H1 (cell line): ENCODE measurements at places on chromosomes 12 and 14.
A peak's percentile ranks its signal among the peaks of the same experiment; 100 is the strongest.

DNA sequence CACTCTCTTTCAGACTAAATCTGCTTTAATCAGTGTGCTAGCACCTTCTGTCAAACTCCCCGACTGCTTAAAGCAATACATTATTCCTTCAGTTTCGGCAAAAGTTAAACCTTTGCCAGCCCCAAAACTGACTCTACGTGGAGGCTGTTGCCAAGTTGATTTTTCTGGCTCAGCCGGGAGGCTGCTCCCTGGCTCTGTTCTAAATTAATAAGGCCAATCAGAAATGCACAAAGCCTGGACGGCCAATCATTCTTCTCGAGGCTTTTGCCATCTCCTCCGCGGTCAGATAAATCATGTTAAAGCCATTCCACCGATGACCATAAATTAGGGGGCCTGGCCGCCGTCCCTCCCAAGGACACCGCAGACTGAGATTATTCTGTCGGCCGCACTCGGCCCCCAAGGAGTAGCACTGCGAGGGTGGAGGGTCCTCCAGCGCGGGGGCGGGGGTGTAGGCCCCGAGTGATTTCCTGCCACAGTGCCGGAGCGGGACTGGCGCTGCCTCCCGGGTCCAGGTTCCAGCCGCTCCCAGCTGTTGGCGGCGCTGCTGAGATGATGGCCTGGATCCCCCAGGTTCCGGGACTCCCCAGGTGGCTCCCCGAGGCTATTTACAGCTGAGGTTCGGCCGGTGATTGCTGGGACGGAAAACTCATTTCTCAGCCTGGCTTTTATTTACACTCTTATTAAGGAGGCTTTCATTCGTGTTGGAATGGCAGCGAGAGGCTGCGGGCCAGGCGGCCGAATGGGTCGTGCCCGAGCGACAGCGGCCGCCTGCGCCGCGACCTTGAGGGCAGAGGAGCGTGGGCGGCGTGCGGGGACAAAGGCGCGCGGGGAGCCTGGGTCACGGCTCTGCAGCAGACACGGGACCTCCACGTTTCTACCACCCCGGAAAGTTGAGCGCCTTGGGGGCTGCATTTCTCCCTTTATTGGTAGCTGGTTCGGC, 165.1 kb downstream of the MON2 start:
- no peak for DNase-seq
- H3K4me1 ChIP-seq = peaks cover 21% of the 10 kb centered on the region
- peak overlapping the region; percentile 49 for H3K4me3 ChIP-seq
- H3K27ac ChIP-seq = no peak overlapping the region
- peaks cover 38% of the 10 kb centered on the region for H3K27me3 ChIP-seq

GRCh38 chr12:56571121-56571520, 49.5 kb downstream of the RBMS2 start:
- no peak overlapping the region for H3K4me3 ChIP-seq
- DNase-seq = no peak
- H3K4me1 ChIP-seq = no peaks in the 10 kb centered on the region

- H3K4me3 ChIP-seq = no peak overlapping the region
- peaks cover 68% of the 10 kb centered on the region for H3K27me3 ChIP-seq
- DNase-seq = no peak
- no peaks in the 10 kb centered on the region for H3K4me1 ChIP-seq
- no peak overlapping the region for H3K27ac ChIP-seq
- no peaks in the 10 kb centered on the region for H3K36me3 ChIP-seq
Observed at GRCh38 chr12:49294086-49294803, 702 bp upstream of the PRPH start.

GRCh38 chr14:70919774-70920173, 12.5 kb downstream of the PCNX1 start:
- H3K27ac ChIP-seq = no peak overlapping the region
- H3K27me3 ChIP-seq = no peaks in the 10 kb centered on the region
- no peaks in the 10 kb centered on the region for H3K36me3 ChIP-seq
- no peaks in the 10 kb centered on the region for H3K4me1 ChIP-seq

GRCh38 chr12:104454997-104455396, 1.8 kb upstream of the CHST11 start:
- H3K4me3 ChIP-seq = no peak overlapping the region
- H3K27ac ChIP-seq = no peak overlapping the region
- peaks cover 8% of the 10 kb centered on the region for H3K4me1 ChIP-seq
- no peak for DNase-seq

DNA sequence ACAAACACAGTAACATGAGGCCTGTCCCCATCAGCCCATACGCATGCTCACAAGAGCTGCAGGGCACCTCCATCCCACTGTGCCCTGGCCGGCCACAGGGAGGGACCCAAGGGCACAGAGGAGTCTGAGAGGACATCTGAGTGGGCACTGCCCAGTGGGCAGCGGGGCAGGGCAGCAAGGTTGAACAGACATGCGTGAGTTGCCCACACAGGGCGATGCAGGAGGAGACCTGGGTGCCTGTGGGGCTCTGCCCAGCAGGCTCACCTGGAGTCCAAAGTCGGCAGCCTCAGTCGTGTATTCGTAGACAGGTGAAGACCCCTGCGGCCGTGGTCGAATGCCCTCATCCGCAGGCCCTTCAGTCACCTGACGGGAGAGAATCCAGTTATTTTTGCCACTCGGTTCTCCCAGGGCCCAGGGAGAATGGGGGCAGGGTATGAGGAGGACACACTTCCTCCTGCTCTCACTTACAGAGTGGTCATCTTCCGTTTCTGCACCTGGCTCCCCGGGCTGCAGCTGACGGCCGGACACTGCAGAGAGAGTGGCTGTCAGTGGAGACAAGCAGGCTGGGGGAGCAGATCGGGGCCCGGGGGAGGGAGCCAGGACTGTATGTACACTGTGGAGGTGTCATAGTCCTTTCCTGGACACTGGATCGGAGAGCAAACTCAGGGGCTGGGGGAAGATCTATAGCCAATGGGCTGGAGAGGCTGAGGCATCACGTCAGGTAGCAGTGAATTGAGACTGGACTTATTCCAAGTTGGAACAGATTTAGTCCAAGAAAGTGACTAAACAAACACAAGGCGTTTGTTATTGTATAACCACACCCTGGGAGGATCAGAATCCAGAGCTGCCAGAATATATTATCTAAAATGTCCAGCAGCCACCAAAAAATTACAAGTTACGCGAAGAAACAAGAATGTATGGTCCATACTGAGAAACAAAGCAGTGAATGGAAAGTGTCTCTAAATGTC, 20.7 kb downstream of the AHNAK2 start:
- no peaks in the 10 kb centered on the region for H3K27me3 ChIP-seq
- H3K27ac ChIP-seq = no peak overlapping the region
- no peaks in the 10 kb centered on the region for H3K36me3 ChIP-seq
- no peak overlapping the region for H3K4me3 ChIP-seq
- DNase-seq = no peak
- no peaks in the 10 kb centered on the region for H3K4me1 ChIP-seq

DNA sequence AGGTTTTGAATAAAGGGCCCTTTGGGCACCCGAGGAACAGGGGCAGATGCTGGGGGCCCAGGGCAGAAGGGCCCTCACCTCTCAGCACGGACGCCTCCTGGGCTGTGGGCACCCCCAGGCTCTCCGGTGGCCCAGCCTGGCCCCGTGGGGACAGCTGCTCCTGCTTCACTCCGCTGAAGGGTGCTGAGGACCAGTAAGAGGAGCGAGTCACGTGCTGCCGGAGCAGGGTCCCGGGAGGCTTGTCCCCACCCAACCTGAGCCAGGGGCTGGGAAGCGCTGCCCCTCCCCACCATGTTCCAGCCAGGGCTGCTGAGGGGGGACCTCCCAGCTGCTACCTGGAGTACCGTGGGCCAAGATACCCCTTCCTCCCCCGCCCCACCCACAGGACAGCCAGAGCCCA, 59.5 kb downstream of the RFLNA start:
- H3K36me3 ChIP-seq = peaks cover 39% of the 10 kb centered on the region
- no peaks in the 10 kb centered on the region for H3K27me3 ChIP-seq
- H3K4me3 ChIP-seq = no peak overlapping the region

DNA sequence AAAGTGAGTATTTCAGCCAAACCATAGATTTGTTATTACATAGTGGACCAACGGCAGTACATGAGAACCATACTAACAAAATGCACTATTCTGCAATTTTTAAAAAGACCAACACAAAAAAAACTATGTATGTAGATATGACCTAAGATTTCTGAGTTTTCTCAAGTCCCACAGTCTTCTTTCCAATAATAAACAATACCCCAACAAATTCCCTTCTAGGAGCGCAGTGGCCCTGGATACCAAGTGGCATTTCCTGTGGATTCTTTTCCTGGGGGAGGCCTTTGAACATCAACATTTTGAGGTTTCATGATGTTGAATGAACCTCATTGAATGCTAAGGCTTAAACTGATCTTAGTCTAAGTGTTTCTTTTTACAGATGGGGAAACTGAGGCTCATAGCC, 210.5 kb downstream of the BCAT1 start:
- H3K4me3 ChIP-seq = no peak overlapping the region
- H3K4me1 ChIP-seq = no peaks in the 10 kb centered on the region
- H3K27me3 ChIP-seq = no peaks in the 10 kb centered on the region

DNA sequence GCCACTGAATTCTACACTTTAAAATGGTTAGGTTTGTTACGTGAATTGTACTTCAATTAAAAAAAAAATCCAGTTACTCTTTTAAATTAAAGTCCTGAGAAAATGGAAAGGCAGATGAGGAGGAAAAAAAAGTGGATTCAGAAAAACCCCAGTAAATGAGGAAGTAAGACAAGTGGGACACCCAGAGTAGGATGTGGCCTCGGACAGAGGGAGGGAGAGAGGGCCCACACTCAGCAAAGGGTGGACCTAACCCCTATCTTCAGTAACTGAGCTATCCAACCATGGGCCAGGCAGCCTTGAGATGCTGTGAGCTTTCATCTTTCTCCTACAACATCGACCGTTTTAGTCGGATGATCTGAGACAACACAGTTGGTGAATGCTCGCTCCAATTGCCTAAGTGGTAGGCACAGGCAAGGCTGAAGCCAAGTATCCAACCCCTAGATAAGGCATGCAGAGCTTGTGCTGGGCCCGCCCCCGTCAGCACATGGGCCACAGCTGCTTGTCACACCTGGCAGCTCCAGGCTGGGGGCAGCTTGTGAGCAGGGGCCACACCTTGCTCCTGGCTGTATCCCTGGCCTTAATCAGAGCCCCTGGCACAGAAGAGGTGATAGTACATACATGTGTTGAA, 142.1 kb downstream of the TTC7B start:
- H3K4me3 ChIP-seq = no peak overlapping the region
- no peak overlapping the region for H3K27ac ChIP-seq
- H3K36me3 ChIP-seq = no peaks in the 10 kb centered on the region
- no peak for DNase-seq
- no peaks in the 10 kb centered on the region for H3K4me1 ChIP-seq

DNA sequence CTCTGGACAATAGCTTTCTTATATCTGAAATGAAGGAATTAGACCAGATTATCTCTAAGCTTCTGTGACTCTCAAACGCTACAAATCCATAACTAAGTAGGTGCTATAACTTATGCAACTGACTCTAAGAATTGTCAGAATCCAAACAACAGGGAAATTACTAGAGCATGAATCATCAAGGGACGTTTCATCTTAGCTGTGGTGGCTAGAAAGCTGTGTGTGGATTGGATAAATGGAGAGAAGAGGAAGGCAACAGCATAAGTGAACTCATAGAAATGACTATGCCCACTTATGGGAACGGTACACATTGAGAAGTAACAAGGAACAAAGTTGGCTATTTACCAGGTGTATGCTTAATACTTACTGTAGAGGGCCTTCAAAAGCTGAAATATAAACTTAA, 96.0 kb upstream of the NEDD1 start:
- DNase-seq = no peak
- H3K4me3 ChIP-seq = no peak overlapping the region
- no peaks in the 10 kb centered on the region for H3K27me3 ChIP-seq
- H3K4me1 ChIP-seq = no peaks in the 10 kb centered on the region

DNA sequence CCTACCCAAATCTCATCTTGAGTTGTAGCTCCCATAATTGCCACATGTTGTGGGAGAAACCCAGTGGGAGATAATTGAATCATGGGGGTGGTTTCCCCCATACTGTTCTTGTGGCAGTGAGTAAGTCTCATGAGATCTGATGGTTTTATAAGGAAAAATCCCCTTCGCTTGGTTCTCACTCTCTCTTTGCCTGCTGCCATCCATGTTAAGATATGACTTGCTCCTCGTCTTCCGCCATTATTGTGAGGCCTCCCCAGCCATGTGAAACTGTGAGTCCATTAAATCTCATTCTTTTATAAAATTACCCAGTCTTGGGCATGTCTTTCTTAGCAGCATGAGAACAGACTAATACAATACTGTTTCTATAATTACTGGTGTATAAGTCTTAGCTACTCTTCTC, 6.5 kb upstream of the BCAT1 start:
- DNase-seq = no peak
- no peaks in the 10 kb centered on the region for H3K27me3 ChIP-seq
- no peak overlapping the region for H3K4me3 ChIP-seq
- H3K4me1 ChIP-seq = peaks cover 9% of the 10 kb centered on the region; the same call in 1 of the 2 replicates

- H3K36me3 ChIP-seq = no peaks in the 10 kb centered on the region
- H3K4me3 ChIP-seq = no peak overlapping the region
- H3K27ac ChIP-seq = no peak overlapping the region
- H3K27me3 ChIP-seq = no peaks in the 10 kb centered on the region
Observed at GRCh38 chr14:24317141-24317928, 6.0 kb downstream of the LTB4R start.
